ENCODE measurements at places on chromosomes 16 and 17. TPM values are rescaled to one million over a fixed set of nuclear protein-coding genes. Genes with fewer than 3 reads are reported as not detected.

Gene RNF157
- polyA plus RNA-seq: 7.5 TPM

Gene LDHD
- polyA plus RNA-seq: 1.6 TPM

GRCh38 chr16:53052519-53053501 lies at the start of gene CHD9NB:
CHD9NB (minus strand) TSS chr16:53052897; CDS start chr16:53044158, 8,739 bp downstream.
- peak; percentile 55 for DNase-seq

- DNase-seq: no peak
These were observed 51.8 kb downstream of the SKAP1 start for GRCh38 chr17:48378238-48378637.

DNA sequence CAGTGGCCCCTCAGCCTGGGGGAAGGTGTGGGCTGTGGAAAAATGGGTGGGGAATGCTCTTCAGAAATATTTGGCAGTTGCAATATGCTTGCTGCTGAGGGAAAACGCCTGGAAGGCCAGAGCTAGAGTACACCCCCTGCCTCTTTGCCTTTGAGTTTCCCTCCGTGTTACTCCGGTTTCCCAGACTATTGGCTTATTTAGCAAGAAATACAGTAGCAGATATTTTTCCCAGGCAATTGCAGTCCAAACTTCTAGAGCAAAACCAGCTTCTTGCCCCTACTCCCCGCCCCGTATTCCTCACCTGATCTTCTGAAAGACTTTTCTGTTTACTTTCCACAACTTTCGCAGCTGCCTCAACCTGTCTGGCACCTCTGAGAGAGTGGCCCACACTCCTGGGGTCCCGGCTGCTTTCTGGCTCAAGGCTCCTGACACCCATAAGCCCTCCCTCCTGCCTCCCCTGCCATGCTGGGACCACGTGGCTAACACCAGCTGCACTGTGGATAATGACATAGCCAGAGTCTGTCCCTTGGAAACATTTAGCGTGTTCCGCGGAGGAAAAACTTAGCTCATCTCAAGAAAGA lies 45.8 kb upstream of the HELZ start:
- DNase-seq: peak; percentile 94

All from muscle of leg (tissue), 16 donors.